H7 (cell line): ENCODE measurements at places on chromosomes 12 and 14. TPM values are rescaled to one million over a fixed set of nuclear protein-coding genes. Genes with fewer than 3 reads are reported as not detected.

DNA sequence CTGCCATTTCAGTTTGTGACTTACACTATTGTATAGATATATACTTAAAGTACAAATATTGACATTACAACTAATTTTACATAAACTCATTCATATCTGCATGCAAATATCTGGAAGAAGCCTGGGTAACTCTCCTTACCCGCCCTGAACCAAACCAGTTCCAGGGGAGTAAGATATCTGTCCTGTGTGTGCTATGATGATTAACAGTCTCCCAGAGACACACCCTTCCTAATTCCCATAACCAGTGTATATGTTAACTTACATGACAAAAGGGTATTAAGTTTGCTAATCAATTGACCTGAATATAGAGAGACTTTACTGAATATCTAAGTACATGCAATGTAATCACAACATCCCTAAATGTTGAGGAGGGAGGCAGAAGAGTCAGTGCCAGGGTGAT lies 23.0 kb downstream of the PRB3 start:
- no peak for DNase-seq

DNA sequence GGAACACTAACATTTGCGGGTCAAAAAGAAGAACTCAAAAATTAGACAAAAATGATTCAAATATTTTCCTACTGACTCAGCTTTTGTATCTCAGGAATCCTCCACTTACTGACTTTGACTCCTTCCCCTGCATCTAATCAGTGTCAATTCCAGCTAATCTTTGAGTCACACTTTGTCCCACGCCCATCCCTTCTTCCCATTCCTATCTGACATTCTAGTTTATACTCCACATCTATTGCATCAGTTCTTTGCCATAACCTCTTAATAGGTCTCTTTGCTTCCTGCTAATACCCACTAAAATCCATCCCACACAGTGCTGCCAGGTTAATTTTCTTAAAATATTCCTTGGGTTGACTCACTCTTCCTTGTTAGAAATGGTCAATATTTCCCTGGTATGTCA lies 19.1 kb downstream of the BBS10 start:
- no peak for DNase-seq

DNA sequence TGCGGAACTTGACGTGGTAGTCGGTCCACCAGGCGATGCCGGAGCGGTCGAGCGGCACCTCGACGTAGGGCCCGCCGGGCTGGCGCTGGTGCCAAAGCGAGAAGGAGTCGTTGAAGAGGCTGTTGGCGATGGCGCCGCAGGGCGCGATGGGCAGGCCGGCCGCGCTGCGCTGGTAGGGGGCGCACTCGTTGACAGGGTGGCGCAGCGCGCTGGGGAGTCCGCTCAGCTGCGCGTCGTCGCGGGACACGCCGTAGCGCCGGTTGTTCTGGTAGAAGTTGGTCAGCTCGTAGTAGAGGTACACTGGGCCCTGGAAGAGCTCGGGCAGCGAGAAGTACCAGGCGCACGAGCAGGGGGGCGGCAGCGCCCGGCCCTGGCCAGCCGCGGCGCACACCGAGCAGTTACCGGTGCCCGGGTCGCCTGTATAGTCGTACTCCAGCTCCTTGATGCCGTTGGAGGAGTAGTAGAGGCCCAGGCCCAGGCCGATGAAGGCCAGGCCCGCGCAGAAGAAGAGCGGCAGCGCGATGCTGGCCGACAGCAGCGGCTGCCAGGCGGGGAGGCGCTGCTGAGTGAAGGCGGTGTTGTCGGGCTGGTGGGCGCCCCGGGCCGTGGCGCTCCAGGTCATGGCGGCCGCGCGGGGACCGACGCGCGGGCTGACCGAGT lies 482 bp downstream of the TMEM30B start:
- peak; percentile 84 for DNase-seq

- DNase-seq = no peak
Measured at GRCh38 chr14:54622192-54622958, 55.4 kb downstream of the SAMD4A start.

DNA sequence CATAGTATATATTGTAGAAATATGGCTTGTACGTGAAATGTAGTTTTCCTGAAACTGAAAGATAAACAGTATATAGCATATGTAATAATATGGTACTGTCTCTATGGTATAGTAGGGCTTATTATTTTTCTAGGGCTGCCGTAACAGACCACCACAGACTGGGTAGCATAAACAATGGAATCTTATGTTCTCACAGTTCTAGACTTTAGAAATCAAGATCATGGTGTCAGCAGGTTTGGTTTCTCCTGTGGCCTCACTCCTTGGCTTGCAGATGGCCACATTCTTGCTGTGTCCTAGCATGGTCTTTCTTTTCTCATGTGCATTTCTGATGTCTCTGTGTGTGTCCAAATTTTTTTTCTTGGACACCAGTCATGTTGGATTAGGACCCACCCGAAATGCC lies 155.8 kb downstream of the TMTC2 start:
- DNase-seq = no peak

GRCh38 chr12:60197589-60197988 lies 601.8 kb downstream of the SLC16A7 start:
- no peak for DNase-seq

GRCh38 chr12:57229046-57229633 lies 371 bp upstream of the SHMT2 start:
- DNase-seq = no peak

- no peak for DNase-seq
Measured at GRCh38 chr12:16238661-16239060, 38.8 kb downstream of the SLC15A5 start.

The RPL10L gene
- total RNA-seq = not detected in 2 replicates

The MYH6 gene
- total RNA-seq = 0.03 TPM in 1 of 2 replicates, not detected in the other
